ENCODE measurements at places on chromosomes 4 and X.

- no peak for DNase-seq
Measured at GRCh38 chr4:37674439-37674838, 11.7 kb downstream of the RELL1 start.

DNA sequence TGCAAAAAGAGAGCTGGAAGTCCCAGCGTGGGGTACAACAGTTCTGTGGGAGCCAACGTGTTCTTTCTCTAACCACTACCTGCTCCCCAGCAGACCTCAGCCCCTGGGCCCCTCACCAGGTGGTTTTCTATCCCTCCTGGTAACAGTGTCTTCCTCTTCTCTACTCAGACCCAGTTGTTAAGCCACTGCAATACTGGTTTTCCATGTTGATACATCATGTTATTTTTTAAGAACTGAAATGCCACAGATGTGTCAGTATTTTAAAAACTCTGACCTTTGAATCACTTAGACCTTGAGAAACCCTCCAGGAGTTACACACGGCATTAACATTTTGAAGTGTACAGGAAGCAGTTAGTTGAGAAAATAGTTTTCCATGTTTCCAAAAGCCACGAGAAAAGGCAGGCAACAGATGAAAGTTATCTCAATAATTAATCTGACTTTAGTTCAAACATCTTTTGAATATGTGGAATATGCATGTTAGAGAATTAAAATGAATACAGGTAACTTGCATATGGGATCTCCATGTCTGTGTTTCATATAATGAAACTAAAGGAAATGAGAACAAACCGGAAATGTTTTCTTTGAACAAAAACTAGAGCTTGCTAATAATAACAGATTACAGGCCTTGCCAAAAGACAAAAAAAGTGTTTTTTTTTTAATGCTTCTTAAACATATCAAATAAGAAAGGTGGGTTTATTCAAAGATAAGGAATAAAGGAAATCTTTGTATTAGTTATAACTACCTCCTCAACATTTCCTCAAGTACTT, 108.8 kb downstream of the ZNF827 start:
- no peak for DNase-seq

- no peak for DNase-seq
Measured at GRCh38 chr4:150619042-150619441, 37.1 kb downstream of the MAB21L2 start.

DNA sequence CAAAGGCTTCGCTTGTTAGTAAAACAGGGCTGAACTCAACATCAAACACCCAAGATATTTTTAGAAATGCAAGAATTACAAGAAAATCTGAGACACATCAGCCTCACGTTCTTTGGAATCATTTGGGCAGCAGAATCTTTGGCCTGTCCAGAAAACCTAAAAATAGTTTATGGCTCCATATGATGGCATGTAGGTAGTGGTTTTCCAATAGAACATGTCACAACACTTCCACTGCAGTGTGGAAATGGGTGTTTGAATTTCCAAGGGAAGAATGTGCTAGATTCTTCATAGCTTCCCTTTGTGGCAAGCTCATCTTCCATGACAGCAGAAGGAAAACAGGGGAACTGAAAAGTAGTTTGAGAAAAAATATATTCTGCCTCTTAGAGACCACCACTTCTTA, 118.8 kb downstream of the ARHGAP6 start:
- no peak for DNase-seq

DNA sequence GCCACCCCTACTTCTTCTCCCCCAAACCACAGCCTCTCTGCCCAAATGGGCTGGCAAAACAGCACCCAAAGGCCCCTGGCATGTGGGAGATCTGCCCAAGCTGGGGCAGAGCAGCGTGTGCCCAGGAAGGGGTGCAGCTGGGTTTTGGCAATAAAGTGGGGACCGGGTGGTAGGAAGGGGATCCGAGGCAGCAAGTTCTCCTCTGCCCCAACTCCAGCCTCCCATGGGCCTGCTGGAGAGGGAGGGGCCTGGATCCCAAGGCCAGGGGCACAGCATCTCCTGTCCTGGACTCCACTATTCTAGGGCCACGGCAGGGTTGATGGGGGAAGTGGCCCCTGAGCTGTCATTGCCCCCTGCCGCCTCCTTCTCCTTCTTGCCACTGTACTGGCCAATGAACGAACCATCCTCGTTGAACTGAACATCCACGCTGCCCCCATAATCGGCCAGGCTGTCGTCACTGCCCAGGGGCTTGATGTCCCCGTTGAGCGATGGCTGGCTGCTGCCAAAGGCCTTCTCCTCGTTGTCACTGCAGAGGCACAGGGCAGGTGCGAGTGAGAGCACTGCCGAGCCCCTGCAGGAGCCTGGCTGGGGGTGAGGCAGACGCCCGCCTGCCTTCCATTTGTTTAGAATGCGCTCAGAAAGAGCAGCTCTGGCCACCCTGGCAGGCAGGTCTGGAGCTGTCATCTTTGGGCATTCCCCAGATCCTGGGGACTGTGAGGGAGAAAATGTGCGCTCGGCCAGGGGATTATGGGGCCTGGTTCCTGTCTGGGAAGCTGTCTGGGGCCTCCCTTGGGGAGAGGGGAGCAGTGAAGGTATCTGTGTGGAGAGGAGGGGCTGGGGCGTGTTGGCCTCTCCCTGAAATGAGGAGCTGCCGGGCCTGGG, 23.4 kb downstream of the L1CAM start:
- no peak for DNase-seq

- no peak for DNase-seq
Measured at GRCh38 chr4:52588097-52588496, 71.0 kb downstream of the USP46 start.

DNA sequence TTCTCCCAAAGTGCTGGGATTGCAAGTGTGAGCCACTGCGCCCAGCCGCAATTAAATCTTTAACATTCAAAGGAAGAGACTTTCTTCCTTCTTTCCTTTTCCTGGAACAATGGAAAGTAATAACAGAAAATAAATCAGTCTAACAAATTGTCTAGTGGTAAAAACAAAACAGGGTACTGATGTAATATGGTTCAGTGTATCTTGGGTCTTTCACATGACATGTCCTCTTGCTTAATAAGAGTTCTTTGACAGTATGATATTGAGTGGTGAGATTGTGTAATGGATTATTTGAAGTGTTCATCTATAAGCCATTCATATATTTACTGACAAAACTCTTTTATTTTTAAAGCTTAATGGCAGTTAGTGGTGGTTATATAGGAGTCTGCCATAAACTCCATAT, 256.6 kb downstream of the SPRY1 start:
- no peak for DNase-seq

GRCh38 chr4:704198-704891, 1.3 kb upstream of the PCGF3 start:
- no peak for DNase-seq

DNA sequence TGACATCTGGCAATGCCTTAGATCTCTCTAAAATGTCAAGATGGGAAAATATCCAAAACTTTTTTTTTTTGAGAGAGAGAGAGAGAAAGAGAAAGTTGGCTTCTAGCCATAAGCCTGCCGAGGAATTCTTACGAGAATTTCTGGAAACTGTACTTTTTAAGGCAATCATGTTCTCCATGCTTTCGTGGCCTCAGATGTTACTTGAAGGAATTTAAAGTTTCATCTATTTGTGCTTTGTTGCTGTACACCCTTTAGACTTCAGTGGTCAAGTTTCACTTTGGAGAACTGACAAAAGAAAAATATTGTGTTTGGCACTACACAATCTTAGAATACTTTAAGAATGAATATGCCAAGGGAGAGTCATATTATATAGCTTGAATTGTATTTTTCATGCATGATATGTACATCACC, 53.9 kb downstream of the FAT4 start:
- DNase-seq = no peak

GRCh38 chr4:48139691-48140090, 5.6 kb upstream of the TXK start:
- DNase-seq = no peak

- no peak for DNase-seq
Measured at GRCh38 chr4:76748649-76749048, 149.3 kb downstream of the SOWAHB start.

DNA sequence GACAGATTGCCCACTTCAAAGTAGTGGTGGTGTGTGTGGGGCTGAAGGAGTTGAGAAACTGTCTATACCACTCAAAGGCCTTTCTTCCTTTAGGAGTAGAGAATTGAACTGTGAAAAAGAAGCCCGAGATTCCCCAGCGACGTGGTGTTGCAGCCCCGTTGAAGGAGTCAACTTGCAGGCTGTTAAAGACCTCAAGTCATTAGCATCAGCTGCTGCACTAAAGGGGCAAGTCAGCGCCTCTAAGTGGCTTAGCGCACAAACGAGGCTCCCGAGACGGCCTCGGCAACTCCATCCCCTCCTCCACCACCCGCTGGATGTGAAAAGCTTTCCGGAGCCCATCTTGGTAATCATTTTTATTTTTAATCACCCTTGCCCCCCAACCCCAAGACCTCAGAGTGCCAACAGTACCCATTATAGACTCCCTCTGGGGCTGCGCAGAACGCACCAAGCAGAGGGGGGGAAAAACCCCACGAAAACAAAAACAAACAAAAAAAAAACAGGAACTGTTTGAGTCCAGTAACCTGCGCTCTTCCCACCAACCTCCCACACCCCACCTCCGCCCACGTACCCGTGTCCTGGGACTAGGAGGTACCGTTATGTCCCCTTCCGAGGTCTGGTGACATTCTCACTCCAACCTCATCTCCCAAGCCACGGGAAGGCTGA, 913 bp upstream of the PRDM8 start:
- DNase-seq = no peak

DNA sequence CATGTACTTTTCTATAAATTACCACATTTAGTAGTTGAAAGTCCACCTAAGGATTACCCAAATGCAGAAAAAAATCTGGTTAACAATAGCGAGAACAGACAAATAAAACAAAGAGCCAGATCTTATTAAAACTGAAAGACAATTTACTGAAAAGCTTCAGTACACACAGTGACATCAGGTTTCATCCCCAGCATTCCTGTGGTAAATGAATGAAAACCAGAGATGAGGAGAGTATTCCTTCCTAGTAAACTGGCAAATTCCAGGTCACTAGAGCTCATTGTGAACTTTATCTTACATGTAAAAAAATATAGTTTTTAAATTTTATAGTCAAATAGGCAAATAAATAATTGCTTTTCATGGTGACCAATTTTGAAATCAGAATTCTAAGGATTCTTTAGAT, 1290.5 kb downstream of the ADGRL3 start:
- no peak for DNase-seq

DNA sequence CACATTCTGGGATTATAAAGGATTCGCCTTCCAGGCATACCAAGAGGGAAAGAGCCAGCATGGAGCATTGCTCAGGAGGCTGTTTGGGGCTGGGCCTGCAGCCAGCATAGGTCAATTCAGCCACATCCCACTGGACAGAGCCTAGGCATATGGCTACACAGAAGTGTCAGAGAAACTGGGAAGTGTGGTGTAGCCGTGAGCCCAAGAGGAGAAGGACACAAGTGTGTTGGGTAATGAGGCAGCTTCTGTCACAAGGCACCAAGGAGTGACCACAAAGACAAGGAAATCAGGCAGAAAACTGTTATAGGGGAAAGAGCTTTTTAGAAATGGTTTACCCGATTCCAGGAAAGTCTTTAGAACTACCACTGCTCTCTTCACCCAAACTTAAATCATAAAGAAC, 178.6 kb upstream of the TBL1X start:
- DNase-seq = no peak

DNA sequence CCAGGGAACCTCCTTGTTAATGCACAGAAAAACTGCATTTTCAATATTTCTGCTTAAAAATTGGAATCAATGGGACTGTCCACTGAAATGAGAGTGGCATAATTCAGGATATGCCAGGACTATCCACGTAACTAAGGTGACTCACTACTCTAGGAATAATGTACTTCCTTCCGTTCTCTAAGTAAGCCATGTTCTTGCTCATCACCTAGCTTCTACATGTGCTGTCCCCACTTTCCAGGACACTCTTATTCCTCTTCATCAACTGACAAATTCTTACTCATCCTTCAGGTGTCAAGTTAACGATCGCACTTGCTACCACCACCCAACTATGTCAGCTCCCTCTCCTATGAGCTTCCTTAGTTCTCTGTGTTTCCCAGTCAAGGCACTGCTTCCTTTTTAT, 342.8 kb upstream of the F9 start:
- DNase-seq = no peak

GRCh38 chrX:43743100-43743822, 87.2 kb downstream of the MAOA start:
- no peak for DNase-seq

GRCh38 chr4:143381189-143382118, 44.8 kb downstream of the GAB1 start:
- DNase-seq = no peak

GRCh38 chr4:55851885-55852284, 1.6 kb upstream of the EXOC1 start:
- DNase-seq = no peak

GRCh38 chr4:57607566-57608180, 497.5 kb upstream of the IGFBP7 start:
- DNase-seq = no peak

- no peak for DNase-seq
Measured at GRCh38 chrX:46572340-46572936, 1.1 kb upstream of the CHST7 start.

Measured in NCI-H2107 (cell line).